Left colon (tissue), 2 donors: ENCODE measurements at places on chromosomes 7 and 10.

GRCh38 chr7:133571076-133571475, 318.2 kb downstream of the EXOC4 start:
- no peak for DNase-seq

DNA sequence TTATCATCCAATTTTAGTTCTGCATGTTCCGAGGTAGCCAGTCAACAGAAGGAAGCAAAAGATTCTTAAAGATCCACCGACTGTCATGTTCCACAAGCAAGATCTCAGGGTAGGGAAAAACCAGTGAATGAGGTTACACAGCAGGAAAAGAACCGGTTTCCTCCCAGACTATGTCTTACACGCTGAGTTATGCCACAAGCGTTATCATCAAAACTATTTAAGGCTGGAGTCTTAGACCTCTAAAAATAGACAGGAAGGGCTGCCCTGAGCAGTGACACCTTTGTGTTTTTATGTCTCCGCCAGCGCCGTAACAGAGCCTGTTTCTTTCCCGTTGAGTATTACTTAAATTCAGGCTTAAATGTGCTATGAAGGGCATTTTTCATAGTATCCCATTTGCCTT, 48.3 kb downstream of the PROSER2 start:
- DNase-seq, result no peak

DNA sequence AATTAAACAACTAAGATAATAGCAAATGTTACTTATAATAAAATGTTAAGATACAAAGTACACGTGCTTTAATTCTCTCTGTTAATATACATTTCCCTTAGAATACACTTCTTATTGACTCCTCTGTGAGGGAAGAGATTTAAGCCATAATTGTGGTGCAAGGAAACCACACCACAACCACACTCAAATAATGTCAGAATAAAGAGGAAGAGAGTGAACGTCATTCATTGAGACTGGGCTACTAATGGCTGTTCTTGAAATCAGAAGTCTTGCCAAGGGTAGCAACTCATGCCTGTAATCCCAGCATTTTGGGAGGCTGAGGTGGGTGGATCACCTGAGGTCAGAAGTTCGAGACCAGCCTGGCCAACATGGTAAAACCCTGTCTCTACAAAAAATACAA, 10.0 kb downstream of the FAM171A1 start:
- DNase-seq, result no peak

DNA sequence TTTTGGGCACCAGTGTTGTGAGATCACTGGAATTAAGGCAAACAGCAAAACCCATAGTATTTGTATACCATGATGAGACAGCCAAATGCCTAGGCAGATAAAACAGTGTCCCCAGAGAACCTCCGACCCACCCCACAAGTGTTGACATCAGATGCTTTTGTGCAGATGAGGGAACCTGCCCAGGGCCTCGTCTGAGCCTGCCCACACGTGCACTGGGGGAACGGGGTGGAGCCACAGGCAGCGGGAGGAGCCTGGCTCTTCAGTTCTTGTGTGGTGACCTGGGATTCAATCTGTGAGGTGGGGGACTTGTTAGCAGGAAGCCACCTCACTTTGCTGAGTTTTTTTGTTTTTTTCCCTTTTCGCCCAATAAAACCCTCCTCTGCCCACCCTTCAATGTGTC, 33.4 kb upstream of the OPTN start:
- DNase-seq, result no peak

DNA sequence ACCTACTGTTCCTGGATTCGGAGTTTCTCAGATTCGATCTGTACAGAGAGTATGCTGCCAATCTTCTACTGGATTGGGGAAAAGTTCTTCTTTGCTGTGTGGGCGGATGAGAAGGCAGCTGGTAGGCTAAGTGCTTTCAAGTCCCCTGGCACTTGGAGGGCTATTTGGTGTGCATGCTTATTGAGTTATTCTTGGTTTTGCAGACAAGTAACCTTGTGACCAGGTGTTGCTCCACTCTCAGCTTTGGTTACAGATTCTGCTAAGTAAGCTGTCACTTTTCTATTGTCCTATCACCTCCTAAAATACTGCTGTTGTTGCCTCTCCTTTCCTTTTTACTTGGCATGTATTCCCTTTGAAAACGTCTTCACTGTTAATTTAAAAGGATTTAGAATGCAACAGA, 1375.1 kb upstream of the LRRTM3 start:
- no peak for DNase-seq

- DNase-seq, result no peak
These were observed 210.5 kb downstream of the ETV1 start for GRCh38 chr7:13778967-13779366.

GRCh38 chr7:110386913-110387312, 704.0 kb upstream of the LRRN3 start:
- DNase-seq, result no peak

- peak; percentile 68 for DNase-seq
These were observed 12.0 kb downstream of the LSM8 start for GRCh38 chr7:118195837-118196474.

DNA sequence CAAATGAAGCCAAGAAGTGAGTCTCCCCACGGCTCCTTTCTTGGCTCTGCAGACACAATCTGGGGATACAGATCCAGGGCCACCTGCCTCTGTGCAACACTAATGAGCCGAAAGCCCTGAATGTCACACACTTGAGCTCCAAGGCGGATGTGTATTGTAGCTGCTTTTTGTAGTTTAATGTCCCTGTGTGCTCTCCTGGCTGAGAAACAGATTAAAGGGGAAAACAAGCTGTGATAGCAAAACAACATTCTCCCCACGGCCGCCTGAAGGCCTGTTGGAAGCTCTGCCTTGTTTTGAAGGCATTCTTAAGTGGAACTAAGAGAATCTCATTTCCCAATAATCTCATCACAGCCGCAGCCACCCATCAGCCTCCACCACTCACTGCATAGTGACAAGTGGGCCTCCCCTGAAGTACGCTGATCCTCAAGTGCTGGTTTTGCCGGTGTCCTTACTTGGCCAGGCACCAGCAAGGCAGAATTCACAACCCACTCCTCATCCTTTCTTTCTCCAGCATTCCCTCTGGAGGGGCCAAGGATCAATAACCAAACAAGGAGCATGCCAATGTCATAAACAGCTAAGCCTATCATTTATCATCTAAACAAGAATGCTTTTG, 44.4 kb upstream of the AMPH start:
- DNase-seq, result no peak

DNA sequence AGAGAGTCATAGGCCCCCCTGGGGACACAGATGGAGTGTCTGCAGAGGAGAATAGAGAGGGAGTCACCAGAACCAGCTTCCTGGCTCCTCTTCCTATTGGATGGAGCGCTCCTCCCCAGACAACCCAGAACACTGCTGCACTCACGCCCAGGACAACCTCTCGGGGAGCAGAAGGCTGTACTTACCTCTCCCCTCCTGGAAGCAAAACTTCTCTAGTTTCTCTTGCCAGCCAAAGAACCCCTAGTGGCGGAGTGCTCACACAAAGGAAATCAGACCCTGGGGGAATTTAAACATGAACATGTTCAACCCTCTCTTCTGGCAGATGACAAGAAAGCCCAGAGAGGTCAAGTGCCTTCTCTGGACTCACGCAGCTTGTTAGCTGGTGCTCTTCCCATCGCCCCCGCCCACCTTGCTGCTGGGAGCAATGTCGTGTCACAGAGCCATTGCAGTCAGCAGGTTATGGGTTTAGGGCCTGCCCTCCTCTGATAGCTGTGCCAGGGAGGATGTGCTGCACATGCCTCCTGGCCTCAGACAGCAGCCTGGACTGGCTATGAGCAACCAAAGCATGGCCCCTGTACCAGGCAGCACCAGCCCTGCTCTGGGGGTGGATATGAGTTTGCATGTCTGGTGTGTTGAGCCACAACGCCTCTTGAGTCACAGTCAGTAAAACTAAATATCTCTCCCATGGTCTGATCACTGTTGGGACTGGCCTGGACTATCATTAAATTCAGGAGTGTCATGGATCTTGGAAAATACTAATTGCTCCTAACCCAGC, 84.4 kb downstream of the SLIT1 start:
- DNase-seq, result no peak
